Calu3 (cell line): ENCODE measurements at places on chromosomes 6 and 20.

GRCh38 chr20:31864521-31865400, 5.6 kb downstream of the DUSP15 start:
- DNase-seq, result no peak

DNA sequence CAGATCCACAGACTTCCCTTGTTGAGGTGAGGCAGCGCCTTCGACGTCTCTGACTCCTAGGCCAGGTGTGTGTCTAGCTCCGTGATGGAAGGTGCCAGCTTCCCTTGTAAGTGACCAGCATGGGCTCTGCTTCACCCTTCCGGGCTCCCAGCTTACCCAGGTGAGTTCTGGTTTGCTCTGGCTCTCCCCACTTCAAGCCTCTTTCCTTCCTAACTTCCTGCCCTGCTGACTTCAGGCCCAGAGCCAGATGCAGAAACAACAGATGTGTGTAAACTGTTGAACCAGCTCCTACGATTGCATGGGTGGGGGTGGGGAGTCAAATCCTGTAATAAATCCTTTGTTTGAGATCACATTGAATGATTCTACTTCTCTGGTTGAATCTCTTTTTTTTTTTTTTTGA, 51.6 kb upstream of the BMP6 start:
- DNase-seq, result no peak

DNA sequence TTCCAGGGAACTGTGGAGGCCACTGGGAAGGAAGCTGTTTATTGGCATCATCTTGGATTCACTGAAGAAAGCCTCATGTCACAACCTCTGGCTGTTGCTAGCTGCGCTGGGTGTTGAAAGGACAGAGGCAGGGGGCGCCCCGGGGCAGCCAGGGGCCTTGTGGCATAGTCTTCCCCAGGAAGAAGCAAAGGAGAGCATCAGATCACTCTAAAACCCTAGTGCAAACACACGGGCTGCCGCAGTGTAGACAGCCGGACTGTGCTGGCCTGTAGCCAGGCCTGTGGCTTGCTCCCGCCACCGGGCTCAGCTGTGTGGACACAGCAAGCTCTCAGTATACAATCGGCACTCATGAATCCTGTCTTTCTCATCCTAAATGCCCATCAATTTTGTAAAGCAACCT, 23.8 kb upstream of the SMOC2 start:
- DNase-seq, result peak; percentile 9

DNA sequence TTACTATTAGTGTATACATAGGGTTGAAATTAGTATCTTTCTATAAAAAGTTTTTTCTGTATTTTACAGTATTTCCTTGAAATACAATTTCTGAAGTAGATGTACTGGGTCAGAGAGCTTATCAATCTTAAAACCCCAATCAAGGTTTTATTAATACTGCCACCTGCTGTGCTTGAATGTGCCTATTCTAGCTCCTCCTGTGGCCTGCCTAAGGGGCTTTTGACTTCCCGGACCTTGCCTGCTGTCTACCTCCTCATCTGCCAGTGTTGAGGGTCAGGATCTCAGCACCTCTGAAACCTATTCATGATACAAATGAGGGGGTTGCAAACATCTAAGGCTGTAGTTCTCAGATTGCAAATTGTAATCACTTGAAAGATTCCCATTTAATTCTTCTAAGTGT, 9.2 kb downstream of the PACRG start:
- DNase-seq, result peak; percentile 16

GRCh38 chr20:40006168-40006860, 682.7 kb downstream of the MAFB start:
- DNase-seq, result no peak

DNA sequence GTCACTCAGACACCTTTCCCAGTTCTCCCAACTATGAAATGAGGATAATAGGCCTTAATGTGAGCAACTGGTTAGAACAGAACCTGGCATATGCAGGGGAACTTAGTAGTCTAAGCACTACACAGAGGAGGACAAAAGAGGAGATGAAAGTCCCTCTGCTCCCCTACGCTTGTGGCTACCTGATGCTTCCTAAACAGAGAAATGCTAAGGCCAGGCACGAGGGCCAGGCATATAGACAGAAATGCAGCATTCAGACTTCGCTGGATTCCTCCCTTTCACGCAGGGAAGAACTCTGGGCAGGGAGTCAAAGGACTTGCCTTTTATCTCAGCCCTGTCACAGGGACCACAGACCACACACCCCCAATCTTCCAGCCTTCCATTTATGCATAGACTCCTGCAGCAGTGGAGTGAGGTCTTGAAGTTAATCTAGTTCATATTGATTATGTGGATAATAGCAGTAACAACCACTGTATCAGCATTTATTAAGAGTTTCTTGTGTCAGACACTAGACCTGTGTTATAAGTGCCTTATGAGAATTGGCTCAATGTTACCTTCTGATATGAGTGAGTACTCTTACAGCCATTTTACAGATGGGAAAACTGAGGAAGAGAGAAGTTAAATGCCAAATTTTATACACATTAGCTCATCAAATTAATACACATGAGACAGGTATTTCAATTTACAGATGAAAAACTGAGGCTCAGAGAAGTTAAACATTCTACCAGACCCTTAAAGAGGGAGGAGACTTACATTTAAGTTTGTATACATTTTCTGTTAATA, 27.0 kb upstream of the TRAF3IP2 start:
- no peak for DNase-seq

DNA sequence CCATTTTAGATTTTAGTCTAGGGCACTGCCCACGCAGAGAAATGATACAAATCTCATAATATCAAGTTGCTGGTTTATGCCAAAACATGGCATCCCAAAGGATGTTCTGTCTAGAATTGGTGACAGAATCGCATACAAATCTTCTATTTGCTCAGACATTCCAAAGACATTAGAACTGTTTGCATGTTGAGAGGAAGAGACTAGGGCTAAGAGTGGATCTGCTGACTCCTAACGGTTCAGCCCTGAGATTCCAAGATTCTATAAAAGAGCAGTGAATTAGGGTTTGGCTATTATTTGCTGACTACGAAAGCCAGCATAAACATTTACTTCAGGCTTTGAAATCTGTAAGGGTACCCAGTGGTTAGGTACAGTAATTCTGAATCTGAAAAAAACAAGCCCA, 3.6 kb downstream of the EPB41L2 start:
- no peak for DNase-seq

- no peak for DNase-seq
Observed at GRCh38 chr6:163782436-163783003, 368.0 kb downstream of the QKI start.

- DNase-seq, result no peak
Observed at GRCh38 chr20:58141971-58142842, 86.2 kb downstream of the ANKRD60 start.

- no peak for DNase-seq
Observed at GRCh38 chr6:20085817-20086216, 126.5 kb downstream of the MBOAT1 start.

DNA sequence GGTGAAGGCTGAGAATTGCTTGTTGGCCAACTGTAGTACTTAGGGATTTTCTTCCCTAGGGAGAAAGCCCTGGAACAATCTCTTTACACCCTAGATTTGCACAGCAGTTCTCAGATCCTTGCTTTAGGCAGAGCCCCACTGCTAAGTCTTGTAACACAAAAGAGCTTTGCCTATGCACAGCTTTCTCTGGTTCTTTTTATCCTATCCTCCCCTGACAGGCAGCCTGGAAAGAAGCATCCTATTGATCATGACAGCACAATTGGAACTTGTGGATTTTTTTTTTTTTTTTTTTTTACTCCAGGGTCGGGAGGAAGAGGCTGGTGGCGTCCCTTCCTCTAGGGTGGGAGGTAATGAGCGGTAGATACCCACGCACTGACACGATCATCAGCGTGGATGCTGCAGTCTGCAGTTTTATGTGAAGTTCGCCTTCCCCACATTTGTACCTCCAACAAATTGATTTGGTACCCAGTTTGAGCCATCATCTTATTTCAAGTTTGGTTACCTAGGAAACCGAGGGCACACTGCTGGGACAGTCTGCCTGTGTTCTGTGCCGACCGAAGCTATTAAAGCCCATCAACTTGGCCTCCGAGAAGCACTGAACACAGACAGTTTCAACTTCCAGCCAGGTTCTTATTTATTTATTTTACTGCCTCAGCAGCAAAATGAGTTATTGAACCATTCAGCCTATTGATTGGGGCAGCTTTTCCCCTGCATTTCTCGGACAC, 110.1 kb downstream of the NRN1 start:
- DNase-seq, result no peak

DNA sequence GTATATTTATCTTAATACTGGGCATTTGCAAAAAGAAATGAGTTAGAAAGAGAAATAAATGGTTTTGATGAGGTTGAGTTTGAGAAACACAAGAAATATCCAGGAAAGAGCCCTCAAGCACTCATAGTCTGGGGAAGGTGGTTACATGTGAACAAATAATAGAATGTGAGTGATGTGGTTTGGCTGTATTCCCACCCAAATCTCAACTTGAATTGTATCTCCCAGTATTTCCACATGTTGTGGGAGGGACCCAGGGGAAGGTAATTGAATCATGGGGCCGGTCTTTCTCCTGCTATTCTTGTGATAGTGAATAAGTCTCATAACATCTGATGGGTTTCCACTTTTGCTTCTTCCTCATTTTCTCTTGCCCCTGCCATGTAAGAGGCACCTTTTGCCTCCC, 334.1 kb downstream of the COL12A1 start:
- DNase-seq, result peak; percentile 33

DNA sequence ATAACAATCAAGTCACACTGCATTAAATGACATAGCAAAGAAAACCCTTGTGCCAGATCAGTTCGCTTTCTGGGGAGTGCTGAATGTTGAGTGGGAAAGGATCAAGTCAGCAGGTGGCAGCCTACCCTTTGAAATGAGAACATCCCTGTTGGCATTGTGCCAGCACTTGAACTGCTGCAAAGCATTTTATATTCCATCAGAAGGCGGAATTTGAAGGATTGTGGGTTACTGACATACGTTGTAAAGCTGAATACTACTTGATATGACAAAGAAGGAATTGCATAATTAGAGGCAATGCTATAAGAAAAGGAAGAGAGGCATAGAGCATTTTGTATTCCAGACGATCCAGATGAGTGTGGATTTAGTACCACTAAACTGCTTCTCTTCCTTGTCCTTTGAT, 26.5 kb downstream of the BCKDHB start:
- DNase-seq, result peak; percentile 40

DNA sequence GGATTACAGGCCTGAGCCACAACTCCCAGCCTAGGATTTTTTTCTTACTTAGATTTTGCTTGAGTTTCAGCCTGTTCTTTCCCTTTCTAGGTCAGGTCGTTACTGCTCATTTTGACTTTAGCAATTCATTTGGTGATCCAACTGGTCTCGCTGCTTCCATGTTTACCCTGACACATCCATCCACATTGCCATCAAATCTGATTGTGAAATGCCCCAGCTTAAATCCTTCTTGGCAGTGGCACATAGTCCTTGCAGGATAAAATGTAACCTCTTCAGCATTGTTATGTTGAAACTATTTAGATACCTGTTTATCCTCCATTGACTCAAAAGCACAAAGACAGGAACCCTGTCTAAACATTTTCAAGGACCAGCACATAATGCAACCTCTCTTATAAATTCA, 77.2 kb downstream of the DNAH8 start:
- no peak for DNase-seq

DNA sequence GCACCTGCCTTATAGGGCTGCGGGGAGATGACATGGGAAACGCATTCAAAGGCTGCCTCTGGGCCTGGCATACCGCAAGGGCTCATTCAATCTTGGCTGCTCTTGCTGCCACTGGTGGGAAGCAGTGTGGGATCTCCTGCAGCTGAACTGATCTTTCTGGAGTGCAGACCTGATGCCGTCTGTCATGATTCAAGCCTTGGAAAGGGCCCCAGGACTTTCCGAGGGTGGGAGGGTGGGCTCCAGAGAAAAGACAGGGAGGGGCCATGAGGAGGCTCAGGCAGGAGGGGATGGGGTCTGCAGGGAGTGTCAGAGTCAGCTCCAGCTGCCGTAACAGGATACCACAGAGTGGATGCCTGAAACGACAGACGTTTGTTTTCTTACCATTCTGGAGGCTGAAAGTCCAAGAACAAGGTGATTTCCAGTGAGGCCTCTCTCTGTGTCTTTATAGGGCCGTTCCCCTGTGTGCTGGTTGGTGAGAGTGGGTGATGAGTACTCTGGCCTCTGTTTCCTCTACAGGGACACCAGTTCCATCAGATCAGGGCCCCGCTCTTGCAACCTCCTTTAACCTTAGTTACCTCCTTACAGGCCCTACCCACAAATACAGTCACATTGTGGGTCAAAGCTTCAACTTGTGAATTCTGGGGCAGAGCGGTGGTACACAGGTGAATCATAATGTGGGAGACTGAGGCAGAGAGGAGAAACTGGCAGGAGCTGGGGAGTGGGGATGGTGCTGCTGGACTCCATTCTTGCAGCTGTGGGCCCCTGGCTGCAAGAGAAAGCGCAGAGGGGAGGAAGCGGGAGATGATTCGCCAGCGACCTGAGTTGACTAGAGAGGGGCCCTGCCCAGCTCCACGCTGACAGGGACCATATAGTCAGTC, 148.4 kb downstream of the SYCP2 start:
- DNase-seq, result no peak

GRCh38 chr6:114301596-114302219, 41.1 kb downstream of the HS3ST5 start:
- DNase-seq, result no peak

DNA sequence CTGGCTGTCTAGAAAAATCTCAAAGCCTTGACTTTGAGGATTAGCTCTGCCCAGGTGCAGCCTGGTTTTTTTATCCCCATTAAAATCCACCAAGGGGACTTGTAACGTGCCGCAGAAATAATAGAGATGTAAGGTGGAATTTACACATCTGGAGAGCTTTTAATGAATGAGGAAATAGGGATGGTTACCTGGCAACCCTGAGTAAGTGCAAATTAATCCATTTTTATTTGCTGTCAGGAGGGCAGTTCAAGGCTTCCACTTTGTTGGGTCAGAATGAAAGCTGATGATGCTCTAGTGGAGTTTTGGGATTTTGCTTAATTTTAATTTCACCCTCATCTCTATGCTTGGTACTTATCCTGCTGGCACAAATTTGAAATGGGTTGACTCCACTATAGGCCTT, 163.4 kb upstream of the CEP162 start:
- no peak for DNase-seq

DNA sequence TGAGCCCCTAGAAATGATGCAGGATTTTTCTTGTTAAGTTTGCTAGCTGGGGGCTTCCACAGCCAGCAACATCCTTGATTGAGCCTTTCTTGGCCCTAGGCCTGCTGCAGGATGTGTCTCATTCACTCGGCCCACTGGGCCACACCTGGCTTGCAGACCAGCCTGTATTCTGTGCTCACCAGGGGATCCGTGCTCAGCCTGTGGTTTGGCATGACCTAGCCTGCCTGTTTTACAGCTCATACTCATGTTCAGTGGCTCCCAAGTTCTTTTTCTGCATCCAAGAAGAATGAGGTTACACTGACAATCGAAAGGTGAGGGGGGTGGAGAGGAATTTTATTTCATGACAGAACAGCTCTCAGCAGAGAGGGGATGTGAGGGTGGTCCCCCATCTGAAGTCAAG, 263.4 kb downstream of the RIMS1 start:
- no peak for DNase-seq

- no peak for DNase-seq
Observed at GRCh38 chr6:155444952-155445903, 10.4 kb downstream of the NOX3 start.

DNA sequence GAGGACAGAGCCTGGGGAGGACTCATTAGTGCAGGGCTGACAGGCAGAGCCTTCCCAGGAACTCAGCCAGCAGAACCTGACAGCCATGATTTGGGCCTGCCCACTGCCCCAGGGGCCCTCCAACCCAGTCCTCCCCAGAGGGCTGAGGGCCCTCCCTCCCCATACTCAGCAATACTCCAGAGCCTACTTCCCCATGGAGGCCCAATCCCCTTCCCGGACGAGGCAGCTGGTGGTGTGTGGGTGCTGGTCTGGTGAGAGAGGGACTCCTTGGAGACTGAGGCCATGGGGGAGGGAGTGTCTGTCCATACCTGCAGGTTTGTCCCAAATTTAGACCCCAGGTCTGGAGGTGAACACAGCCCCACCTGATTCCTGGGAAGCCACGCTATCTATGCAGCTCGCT, 120.9 kb upstream of the MLN start:
- DNase-seq, result no peak
